Activated CD4-positive, alpha-beta T cell treated with anti-CD3 and anti-CD28 coated beads, Interleukin-2, amount 50 U/mL, for 1 hour (primary cell): ENCODE measurements at places on chromosomes 12 and 14.

DNA sequence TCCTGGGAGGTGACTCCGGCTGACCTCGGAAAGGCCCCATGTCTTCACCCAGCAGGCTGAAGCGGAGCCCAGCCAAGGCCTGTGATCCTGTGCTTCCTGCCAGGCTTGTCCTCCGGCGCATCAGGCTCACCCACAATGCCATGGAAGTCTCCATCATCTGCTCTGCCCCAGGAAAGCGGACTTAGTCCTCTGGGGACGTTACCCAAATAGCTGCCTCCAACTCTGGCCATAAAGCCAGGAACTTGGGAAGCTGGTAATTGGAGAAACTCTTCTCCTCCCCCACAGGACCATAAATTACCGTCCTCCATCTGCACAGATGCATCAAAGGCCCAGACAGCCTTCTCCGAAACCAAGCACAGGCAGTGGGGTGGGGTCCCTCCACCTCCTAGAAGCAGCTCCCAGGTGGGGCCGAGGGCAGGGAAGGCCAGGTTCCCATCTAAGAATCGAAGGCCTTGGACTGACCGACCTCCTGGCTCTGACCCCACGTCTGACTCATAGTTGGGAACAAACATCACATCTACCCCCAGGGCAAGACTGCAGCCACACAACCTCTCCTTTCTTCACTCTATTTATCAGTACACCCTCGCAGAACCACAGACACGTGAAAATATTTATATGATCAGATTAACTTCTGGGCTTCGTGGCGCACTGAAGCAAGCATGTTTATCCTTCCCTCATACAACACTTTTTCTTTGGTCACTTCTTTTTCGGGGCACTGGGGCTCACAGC is 56.4 kb downstream of the PITPNM2 start:
- no peak for DNase-seq

DNA sequence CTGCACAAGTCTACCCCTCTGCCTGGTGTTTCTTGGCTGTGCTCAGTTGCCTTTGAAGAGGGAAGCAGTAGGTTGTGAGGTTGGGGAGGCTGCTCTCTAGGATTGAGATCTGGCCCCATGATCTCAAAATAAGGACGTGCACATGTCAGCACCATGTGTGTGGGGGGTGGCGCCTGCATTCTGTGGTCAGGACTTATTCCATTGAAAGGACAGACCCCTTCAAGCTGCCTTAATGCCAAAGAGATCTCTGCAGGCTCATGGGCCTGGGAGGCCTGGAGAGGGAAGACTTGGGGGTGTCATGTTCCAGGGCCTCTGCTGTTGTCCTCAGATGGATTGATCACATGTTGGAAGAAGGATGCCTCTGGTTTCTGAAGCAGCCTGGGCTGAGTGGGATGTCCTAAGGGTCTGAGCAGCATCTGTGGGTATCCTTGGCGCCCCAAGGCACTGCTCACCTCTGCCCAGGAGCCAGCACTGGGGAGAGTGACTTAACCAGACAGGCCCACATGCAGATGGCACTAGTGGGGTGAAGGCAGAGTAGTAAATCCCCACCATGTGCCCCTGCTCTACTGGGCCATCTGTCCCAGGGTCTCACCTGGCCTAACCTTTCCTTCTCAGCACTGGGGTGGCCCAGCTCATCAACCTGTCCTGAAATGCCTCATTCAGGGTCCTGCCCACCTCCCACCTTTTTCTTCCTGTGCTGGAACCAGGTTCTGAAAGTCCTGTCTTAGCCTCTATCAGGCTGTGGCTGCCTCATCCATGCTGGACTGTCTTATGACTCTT is 118.9 kb downstream of the ADGRD1 start:
- no peak for DNase-seq

GRCh38 chr12:1918884-1919236 is 408 bp upstream of the CACNA2D4 start:
- DNase-seq, result no peak

DNA sequence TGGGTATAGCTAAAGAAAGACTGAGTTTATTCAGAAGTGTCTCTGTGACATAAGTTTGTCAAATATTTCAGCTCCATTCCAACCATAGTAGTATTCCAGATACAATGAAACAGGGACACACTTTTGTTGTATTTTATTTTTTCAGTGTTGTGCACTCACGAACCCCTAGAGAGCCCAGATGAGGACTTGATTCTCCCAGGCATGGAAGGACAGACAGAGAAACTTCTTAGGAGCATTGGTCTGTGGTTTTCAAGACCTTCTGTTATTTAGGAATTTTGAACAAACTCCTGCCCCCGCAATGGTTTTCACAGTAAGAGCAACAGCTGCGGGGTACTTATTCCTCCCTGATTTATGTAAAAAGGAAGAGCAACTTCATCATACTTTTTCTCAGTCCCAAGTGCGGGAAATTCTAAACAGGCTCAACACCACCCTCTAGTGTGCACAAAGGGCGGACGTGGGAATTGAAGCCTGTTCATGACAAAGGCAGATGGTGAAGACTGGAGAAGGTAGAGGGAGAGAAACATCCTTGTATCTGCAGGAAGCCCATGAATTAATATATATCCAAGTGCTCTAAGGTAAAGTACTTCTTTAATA is 147.6 kb downstream of the PAH start:
- no peak for DNase-seq

DNA sequence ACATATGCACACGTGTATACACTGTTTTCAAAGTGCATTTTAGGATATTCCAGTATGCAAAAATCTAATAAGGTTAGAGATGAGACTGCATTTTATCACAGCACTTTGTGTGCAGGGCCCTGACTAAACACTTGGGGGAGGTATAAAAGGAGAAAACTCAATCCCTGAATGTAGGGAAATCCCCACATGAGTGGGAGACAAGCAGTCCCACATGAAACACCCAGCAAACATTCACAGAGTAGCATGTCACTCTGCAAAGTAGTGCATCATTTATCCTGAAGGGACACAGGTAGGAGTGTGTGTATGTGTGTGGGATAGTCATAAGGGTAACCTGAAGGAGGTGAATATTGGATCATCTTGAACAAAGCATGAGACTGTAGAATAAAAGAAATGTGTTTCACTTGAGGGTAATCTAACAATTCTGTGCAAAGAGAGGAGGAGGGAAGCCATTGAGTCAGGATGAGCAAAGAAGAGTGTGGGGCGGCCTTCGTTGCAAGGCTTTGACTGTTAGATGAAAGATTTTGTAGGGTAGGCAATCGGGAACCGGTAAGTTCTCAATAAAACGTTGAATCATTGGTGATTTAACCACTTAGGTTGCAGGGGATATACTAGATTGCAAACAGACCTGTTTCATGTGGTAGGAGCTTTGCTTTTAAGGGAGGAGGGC is 2.9 kb downstream of the PRPF40B start:
- no peak for DNase-seq
